ENCODE measurements at places on chromosomes 3 and 15.

DNA sequence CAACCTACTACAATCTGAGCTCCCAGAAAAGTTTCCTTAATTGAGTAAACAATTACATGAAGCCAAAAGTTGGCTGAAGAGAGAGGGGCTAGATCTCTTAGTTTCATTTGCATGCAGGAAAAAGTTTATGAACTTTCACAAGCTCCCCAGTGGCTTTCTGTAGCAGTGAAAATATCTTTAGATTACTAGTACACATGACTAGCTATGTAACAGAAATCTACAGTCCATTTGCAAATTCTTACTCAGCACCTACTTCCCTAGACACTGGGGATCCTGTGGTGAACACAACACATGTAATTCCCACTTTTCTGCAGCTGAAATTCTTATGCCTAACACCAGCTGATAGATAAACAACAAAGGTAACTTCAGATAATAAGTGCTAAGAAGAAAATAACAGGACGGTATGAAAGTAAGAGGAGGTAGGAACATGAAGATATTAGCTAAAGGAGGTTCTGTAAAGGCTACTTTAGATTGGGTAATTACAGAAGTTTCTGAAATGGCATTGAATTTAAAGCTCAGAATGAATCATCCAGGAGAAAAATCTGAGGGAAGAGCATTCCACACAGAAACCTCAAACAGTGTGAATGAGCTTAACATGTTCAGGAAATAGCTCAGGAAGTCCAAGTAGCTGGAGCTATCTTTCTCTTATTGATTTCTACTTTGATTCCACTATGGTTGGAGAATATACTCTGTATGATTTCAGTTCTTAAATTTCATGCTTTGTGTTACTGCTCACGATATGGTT, 204.8 kb downstream of the MAGI1 start:
- DNase-seq, result peak; percentile 60

- no peak for DNase-seq
Observed at GRCh38 chr3:113278599-113278955, 67.2 kb downstream of the BOC start.

- DNase-seq, result no peak
Observed at GRCh38 chr3:20325563-20325962, 139.6 kb upstream of the SGO1 start.

- DNase-seq, result peak; percentile 53
Observed at GRCh38 chr3:151445273-151446001, 15.4 kb downstream of the IGSF10 start.

DNA sequence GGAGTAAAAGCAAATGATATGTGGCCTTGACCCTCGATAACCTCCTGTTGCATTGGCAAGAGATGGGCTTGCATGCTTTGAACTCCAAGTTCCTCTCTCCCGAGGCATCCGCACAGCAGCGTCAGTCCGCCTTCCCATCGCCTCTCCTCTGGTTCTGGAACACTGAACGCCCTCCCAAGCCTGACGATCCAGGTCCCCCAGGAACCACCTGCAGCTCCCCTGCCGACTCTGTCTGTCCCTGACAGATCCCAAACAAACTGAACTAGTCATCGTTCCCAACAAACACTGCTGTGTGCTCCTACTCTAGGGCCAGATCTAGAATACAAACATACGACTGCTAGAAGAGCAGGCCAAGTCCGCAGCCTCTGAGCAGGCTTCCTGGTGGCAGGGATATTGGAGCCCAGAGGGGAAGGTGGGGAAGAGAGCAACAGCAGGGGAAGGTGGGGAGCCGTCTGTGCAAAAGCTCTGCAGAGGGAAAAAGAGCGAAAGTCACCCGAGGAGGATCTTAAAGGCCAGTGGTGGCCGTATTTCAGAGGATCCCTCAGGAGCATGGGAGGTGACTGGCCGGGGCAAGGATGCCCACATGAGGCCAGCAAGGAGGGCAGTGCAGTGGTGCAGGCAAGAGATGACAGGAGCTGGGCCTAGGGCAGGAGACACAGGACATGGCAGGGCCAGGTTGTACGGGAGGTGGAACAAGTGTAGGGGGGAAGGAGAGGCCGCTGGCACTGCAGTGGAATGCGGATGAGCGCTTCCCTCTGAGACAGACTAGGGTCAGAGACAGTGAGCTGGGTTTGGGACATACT, 50.8 kb downstream of the PCSK6 start:
- no peak for DNase-seq

Measured in fibroblast of skin of left quadriceps (primary cell).